Stimulated activated CD4-positive, alpha-beta T cell treated with anti-CD3 and anti-CD28 coated beads, Interleukin-12 subunit alpha, Interleukin-12 subunit beta, amount 100 ng/mL, for 48 hours (primary cell): ENCODE measurements at places on chromosomes 13 and 19.

- DNase-seq = no peak
These were observed 442.7 kb downstream of the OXGR1 start for GRCh38 chr13:96551546-96551945.

DNA sequence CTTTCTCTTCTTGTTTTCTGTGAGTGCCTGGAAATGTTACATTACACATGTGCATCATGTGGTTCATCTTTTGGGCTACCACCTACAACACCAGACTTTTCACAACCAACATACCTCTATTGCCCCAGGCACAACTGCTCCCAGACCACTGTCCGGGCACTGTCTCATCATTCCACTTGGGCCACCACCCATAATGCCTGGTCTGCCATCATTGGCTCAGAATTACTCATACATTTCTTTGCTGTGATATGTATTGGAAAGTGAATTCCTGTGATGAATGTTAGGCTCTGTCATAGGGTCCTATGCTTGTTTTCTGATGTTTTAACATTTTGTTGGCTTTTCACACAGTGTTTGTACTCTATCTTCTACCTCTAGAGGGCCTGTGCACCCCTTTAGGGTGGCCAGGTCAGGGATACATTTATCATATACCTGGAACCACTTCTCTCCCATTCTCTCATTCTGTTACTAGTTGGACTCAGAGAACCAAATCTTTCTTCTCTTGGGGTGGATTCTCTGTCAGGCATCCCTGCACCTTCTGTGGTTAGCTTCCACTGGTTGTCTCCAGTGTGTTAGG, 172.8 kb downstream of the NHLRC3 start:
- no peak for DNase-seq

DNA sequence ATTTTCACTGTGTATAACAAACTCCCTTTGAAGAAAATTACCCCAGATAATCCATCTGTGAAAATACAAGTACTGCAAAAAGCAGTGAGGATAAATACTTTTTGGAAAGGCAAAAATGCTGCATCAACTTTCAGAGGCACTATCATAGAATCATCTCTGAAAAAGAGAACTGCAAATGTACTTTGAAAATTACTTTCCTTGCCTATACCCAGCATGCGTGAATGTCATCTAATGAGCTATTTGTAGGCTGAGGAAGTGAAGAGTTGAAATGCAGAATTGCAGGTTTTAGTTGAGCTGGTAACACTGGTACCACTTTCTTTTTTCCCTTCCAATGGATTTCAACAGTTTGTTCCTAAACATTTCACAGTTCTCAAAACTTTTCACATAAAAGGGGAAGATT, 196.7 kb downstream of the TBC1D4 start:
- no peak for DNase-seq

DNA sequence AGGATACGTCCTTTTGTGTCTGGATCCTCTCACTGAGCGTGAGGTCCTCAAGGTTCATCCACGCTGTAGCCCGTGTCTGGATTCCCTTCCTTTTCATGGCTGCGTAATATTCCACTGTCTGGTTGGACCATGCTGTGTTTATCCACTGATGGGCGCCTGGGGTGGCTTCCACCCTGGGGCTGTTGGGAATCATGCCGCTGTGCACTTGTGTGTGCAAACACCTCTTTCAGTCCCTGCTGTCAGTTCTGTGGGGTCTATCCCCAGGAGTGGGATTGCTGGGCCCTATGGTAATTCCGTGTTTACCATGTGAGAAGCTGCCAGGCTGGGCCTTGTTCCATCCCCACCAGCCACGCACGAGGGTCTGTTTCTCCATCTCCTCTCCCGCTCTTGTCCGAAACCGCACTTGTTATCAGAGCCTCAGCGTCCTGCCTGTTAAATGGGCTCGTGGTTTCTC, 98.6 kb downstream of the GADD45B start:
- DNase-seq = no peak

GRCh38 chr13:58434943-58435342, 803.4 kb downstream of the PCDH17 start:
- no peak for DNase-seq

DNA sequence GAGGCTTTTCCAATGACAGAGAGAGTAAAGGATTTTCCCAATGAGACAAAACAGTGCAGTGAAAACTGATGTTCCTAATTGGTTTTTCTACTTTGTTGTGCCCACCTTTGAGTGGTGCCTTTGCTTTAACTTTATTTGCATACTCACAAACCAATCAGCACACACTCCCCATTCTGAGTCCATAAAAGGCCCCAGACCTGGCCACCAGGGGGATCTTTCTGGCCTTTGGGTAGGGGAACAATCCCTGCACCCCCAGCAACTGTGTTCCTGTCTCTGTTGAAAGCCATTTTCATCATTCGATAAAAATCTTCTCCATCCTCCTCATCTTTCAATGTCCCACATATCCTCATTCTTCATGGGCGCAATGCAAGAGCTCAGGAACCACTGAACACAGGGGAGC, 252.8 kb downstream of the B3GLCT start:
- no peak for DNase-seq
